ENCODE measurements at places on chromosomes 2 and 18.

GRCh38 chr2:229084447-229084846, 186.6 kb downstream of the PID1 start:
- DNase-seq, result no peak

DNA sequence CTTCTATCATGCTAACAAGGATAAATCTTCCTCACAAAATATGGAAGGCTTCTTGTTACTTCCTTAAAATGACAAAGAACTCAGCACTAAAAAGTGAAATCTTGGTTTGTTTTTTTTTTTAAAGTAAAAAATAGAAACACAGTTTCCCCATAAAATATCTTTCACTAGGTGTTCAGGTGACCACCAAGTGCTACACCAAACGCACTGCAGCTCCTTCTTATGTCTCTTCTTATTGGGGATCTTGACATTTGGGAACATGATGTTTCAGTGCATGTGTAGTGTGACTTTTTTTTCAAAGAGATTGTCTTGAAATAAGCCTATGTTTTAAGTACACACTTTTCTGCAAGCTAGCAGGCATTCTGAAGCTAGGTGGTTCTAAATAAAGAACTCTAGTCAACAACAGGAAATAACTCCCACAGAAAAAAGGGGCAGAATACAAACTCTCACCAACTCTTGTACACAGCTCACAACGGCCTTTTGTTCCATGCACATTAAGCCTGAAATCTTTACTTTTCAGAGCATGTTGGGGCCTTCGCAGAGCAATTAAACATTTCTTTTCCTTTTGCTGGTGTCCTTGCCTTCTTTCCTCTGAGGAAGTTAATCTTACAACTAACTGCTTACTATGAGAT, 13.2 kb upstream of the SERTAD2 start:
- no peak for DNase-seq

- DNase-seq, result no peak
Measured at GRCh38 chr18:35808796-35809195, 163.7 kb upstream of the RMP24 start.

- peak; percentile 36 for DNase-seq
Measured at GRCh38 chr2:150133623-150134022, 353.8 kb downstream of the RND3 start.

GRCh38 chr18:54020966-54021365, 203.5 kb downstream of the MBD2 start:
- DNase-seq, result no peak

- peak; percentile 7 for DNase-seq
Measured at GRCh38 chr2:15730545-15731212, 139.0 kb downstream of the DDX1 start.

- no peak for DNase-seq
Measured at GRCh38 chr2:225616372-225616771, 216.9 kb downstream of the NYAP2 start.

- no peak for DNase-seq
Measured at GRCh38 chr18:44672506-44672905, 8.2 kb upstream of the SETBP1 start.

GRCh38 chr18:58196164-58196563, 152.1 kb downstream of the NEDD4L start:
- peak; percentile 50 for DNase-seq

DNA sequence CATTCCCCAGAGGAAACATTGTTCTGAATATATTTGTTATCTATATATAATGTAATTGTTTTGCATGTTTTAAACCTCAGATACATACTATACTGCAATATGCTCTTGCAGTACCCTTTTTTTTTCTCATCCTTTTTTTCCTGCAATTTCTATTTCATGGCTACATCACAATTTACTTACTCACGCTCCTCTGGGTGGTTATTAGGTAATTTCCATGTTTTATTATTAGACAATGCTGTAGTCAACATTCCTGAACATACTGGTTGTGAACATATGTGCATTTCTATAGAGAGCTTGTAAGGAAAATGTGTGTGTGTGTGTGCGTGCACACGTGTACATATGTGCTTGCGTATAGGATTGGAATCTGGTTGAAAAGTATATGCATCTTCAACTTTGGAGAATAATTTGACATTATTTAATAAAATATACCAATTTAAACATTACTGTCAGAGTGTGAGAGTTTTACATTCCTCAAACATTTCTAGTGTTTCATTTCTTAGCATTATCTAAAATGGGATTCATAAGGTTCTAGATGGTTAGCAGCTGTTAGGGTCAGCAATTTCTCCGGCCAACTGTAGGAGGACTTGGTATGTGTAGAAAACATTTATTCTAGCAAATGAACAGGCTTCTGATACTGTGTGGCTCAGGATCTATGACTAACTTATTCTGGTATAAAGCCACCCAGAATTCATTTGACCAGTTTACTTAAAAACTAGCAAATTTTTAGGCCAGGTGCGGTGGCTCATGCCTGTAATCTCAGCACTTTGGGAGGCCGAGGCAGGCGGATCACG, 22.4 kb downstream of the NCOA1 start:
- no peak for DNase-seq

DNA sequence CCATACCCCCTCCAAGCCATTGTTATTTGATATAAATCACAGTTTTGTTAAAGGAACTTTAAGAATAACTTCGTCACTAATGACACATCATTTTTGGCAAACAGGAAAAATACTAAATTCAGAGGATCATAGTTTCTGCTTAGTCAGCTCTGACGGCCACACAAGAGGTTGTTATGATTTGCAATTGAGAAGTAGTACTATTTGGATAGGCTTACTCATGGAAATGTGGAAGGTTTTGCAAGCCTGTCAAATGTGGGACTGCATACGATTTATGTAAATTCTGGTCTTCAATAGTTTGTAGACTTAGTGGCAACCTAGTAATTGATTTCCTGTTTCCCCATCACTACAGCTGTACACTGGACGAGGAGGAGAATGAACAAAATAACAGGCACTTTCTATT, 108.1 kb downstream of the ARHGEF33 start:
- DNase-seq, result no peak

GRCh38 chr2:1660656-1661640, 83.4 kb downstream of the PXDN start:
- no peak for DNase-seq

GRCh38 chr2:45892757-45893156, 241.3 kb downstream of the PRKCE start:
- DNase-seq, result no peak

- no peak for DNase-seq
Measured at GRCh38 chr2:238954841-238955591, 107.1 kb downstream of the TWIST2 start.

DNA sequence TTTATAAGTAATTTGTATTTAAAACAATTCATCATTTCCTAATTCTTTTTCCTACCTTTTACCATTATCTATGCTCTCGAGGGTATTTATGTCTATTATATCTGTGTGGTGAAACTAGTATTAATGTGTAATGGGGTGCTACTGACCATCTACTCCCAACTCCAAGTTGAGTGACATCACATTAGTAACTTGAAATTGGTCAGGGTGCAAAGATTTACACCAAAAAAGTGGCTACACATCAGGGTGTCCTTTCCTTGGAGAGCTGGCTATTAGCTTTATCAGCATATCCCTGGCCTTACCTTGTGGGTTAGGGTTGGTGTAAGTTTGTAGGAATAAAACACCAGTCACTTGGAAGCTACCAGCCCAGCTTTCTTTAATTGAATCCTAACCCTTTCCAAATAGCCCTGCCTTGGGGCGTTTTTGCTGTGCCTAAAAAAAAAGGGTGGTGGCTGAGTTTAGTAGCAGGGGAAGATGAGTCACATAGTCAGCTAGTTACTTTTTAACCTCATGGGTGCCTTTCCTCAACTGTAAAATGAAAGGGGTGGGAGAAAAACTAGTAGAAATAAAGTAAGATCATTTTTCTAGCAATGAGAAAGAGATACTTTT, 14.0 kb downstream of the ANXA4 start:
- DNase-seq, result no peak

DNA sequence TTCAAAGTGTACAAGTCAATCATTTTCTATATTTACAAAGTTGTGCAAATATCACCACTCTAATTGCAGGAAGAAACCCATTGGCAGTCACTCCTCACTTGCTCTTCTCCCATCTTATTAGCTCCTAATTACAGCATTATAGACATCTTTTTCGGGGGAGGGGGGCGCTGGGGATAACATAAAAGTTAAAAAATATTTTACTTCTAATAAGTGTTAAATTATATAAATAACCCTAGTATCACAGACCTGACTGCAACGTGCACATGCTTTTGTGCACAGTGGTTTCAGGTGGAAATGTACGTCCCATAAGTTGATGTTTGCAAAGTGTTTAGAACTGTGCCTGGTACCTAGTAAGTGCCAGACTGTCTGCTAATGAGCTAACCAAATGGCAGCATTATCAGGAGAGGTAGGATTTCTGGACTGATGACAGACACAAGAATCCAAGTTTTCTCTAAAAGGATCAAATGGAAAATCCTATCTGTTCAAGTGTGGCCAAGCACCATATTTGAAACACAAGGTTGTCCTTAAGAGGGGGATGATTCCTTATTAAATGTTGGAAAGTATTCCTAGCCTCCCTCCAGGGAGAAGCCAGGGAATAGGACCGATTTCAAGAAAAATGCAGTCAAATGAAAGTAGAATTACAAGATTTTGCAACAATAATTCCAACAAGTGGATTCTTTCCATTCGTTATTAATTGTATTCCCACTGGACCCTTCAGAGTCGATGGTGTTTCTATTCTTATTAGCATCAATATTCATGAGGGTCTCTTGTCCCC, 70.0 kb downstream of the ACKR3 start:
- DNase-seq, result no peak

- DNase-seq, result no peak
Measured at GRCh38 chr2:239949075-239949474, 76.1 kb downstream of the NDUFA10 start.

DNA sequence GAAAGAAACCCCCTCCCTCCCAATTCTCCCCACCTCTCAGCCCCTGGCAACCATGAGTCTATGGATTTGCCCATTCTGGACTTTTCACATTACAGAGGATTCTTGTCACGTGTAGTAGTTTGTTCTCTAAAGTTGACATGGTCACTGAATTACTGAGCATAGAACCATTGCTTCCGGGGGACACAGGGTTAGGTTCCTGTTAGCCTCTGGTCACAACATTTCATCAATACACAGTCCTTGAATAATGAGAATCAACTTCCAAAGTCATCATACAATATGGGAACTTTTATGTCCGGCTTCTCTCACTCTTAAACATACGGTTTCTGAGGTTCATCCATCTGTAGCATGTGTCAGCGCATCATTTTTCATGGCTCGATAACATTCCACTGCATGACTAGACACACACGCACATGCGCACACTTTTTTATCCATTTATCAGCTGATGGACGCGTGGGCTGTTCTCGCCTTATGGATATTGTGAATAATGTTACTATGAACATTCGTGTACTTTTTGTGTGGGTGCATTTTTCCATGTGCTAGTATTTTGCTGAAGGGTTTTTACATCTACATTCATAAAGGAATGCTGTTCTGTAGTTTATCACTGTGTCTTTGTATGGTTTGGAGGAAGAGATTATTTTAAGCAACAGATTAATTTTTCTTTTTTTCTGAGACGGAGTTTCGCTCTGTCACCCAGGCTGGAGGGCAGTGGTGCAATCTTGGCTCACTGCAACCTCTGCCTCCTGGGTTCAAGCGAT, 48.1 kb downstream of the PARD6G start:
- no peak for DNase-seq

DNA sequence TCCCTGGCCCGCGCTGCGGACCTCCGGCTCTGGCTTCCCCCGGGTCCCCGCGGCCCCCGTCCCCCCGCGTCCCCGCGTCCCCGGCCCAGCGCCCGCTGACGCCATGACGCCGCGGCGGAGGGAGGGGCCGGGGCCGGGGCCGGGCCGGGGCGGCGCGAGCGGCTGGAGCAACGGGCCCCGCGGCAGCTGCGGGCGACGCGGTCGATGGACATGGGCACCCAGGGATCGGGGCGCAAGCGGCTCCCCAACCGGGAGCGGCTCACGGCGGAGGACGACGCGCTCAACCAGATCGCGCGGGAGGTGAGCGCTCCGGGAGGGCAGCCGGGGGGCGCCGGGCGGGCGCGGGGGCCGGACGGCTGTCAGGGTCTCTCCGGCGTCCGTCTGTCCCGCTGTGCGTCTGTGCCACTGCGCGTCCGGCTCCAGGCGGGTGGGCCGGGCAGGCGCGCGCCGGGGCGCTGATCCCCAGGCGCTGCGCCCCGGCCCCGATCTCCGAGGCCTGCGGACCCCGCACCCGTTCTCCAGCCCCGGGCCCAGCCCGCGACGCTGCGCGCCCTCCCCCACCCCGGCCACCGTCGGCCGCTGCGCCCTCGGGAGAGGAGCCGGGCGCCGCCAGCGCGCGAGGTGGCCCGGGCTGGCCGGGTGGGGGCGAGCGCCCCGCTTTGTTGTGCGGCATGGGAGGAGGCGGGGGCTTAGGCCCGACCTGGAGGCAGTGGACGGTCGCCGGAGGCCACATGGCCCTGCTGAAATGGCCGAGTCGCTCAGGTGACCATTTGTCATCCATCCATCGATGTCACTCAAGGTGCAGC, at the start of gene LRRFIP1:
Gene LRRFIP1, plus strand, starts transcription at position 147 of the 806 bp plus-strand sequence. Its CDS starts 58 bp downstream, at position 205.
- DNase-seq, result peak; percentile 27

DNA sequence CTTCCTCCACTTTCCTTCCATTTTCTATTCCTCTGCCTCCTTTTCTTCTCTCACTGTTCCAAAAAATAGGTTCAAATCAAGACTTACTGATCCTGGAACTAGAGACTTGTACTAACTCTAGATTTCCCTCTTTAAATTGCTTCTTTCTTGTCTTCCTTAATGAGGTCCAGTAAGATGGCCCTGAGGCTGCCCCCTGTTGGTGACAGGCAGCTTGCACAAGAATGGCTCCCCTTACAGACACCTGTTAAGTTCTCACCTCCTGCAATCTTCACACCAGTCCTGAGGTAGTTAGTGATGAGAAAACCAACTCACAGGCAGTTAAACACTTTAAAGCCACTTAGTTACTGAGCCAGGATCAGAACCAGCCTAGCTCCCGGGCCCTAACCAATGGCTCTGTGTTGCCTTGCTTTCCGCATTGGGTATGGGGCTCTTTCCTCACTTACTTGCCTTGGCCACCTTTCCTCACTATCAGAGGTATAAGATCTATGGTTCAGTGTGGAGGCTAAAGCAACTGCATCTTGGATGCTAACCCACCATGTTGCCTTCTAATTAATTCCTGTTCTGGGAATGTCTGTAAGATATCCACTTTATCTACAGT, 130.6 kb downstream of the AKAIN1 start:
- DNase-seq, result no peak

GRCh38 chr2:234542742-234543141, 45.9 kb upstream of the ARL4C start:
- DNase-seq, result no peak

GRCh38 chr2:28493636-28494035, 2.2 kb upstream of the PLB1 start:
- DNase-seq, result no peak
